ENCODE measurements at places on chromosomes 3 and 15.
A peak's percentile ranks its signal among the peaks of the same experiment; 100 is the strongest.

DNA sequence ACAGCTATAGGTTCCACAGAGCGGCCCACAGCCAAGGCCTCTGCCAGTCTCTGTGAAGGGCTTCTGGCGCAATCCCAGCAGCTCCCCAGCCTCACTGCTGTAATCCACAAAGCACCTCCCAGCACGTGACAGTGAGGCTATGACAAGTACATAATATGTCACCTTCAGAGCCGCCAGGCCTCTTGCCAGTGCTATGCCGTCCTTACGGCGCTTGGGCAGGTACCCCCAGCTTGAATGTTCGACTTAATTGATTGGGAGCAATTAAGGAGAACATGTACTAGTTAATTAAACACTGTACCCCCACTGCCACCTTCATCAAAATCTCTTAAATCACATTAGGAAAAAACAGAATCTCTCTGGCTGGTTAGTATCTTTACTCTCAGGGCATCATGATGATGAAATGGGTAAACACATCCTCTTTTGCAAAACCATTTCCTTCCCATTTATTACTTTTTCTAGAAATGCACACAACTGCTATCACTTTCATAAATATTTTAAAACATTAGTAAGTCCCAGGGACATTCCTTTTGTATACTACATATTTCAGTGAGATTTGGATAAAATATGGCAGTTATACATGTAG lies 169.9 kb downstream of the XXYLT1 start:
- DNase-seq: no peak

GRCh38 chr3:38561746-38562466 lies 65.8 kb downstream of the EXOG start:
- DNase-seq: no peak

DNA sequence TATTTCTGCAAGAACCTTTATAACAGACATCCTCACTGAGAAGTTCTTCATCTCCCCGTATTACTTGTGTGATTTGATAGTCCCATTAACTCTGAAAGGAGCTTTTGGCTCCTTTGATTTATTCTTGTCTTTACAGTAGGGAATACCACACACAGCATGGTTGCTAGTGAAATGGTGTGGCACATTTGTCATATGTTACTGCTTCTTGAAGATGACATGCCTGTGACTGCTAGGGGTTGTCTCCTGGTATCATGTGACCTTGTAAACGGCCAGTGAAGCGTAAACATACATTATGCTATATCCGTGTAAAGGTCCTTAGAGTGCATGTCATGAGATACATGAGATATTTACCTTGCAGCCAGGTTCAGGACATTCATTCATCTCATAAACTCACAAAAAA lies 197.9 kb downstream of the RYR3 start:
- no peak for DNase-seq

GRCh38 chr3:155425396-155425795 lies 131.9 kb upstream of the STRIT1 start:
- no peak for DNase-seq

GRCh38 chr3:181075098-181075497 lies 85.6 kb upstream of the DNAJC19 start:
- DNase-seq: peak; percentile 52

Measured in SJCRH30 (cell line).